GM10248 (cell line): ENCODE measurements at places on chromosomes 7 and 10.
A peak's percentile ranks its signal among the peaks of the same experiment; 100 is the strongest.

DNA sequence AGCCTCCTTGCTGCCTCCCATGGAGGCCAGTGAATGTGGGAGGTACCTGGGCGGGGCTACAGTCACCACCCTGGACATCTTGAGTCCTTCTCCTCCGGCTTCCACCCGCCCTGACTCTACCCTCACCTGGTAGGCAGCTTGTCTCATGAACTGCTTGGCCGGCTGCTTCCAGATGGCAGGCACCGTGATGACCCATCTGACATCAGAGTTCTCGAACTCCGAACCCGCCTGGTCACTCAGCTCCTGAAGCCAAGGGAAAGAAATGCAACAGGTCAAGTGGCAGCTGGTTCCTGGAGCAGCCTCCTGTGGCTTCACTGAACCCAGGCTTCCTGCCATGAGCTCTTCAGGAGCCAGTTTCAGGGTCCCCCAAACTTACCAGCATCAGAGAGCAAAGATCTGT is 50.1 kb downstream of the HSPA12A start:
- DNase-seq = no peak

- no peak for DNase-seq
Observed at GRCh38 chr10:14510346-14510745, 179.6 kb upstream of the FRMD4A start.

GRCh38 chr10:57362811-57363210 is 904.9 kb downstream of the IPMK start:
- no peak for DNase-seq

DNA sequence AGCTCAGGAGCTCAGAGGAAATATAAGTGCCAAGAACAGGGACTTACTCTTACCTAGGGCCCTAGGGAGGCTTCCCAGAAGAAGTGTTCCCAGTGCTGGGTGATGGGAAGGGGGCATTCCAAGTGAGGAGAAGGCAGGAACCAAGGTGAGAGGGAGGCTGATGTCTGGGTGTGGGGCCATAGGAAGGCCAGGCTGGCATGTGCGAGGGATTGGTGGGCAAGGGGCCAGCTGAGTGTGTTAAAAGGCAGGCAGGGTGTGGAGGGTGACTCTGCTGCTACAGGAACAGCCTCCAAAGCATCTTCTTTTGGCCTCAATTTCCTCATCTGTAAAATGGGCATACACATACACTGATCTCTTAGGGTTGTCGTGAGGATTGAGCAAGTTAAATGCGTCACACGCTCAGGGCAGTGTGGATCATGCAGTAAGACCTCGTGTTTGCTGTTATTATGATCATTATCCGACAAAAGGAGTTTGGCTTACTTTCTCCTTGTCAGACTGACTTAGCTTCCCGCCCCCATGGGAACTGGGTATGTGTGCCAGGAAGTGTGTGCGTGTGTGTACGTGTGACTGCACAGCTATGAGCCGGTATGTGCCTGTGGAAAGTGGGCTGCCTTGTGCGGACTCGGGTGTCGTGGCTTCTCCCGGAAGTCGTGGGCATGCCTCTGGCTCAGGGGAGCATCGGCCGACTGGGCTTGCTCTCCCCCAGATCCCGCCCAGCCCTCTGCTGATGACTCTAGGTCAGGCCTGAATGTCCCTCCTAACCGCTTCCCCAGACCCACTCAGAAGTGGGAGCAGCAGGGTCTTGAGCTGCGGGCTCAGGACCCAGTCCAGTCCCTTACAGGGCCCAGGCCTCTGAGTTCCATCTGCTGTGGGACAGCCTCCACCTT is 59.6 kb downstream of the NEURL1 start:
- no peak for DNase-seq

DNA sequence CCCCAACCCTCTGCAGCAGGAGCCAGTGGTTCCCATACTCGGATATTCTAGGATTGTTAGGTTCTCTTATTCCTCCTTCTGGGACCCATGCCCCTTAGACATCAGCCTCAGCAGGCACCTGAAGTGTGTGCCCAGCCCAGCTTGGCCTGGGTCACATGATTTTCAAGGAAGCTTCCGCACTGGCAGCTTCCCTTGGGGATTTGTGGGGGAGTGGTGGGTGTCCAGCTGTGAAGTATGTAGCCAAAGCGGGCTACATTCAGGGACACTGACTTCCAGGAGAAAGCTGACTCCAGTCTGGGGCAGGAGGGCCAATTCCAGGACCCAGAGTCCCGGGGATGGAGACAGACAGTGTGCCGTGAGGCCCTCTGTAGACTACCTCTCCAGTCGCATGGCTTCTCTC is 1.3 kb downstream of the LDB1 start:
- DNase-seq = no peak

GRCh38 chr7:151726652-151727578 is 150.0 kb downstream of the PRKAG2 start:
- DNase-seq = no peak

DNA sequence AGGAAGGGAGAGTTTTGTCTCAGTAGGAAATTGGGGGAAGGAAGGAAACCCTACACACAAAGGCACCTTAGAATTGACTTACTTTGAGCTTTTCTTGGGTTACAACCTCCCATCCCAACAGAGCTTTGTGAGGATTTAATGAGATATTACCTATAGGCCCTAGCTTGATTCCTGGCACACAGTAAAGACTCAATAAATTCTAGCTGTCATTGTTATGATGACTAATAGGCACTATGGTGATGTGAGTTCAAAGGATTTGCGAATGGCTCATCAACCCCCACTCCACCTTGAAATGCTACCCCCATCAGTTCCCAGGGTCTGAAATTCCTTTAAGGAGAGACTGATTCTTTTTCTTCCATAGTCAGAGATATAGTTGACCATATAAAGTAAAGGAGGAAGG is 67.9 kb upstream of the SMNDC1 start:
- DNase-seq = no peak

DNA sequence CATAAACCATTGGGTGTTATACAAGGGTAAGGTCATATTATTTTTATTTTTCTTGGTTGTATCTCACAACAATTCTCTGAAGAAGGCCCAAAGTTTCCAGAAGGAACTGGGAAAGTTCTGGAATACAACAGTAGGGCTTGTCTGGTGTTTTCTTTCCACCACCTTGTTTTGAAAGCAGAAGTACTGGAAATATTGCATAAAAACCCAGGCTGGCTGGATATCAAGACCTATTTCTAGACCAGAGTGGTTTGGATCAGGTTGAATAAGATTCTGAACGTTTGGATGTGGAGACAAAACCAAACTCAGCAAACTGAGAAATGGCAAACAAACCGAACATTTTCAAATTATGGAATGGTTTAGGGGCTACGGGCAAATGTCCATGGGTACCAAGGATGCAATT is 182.6 kb upstream of the FZD8 start:
- DNase-seq = no peak

- no peak for DNase-seq
Observed at GRCh38 chr7:7521259-7521658, 14.4 kb downstream of the COL28A1 start.

DNA sequence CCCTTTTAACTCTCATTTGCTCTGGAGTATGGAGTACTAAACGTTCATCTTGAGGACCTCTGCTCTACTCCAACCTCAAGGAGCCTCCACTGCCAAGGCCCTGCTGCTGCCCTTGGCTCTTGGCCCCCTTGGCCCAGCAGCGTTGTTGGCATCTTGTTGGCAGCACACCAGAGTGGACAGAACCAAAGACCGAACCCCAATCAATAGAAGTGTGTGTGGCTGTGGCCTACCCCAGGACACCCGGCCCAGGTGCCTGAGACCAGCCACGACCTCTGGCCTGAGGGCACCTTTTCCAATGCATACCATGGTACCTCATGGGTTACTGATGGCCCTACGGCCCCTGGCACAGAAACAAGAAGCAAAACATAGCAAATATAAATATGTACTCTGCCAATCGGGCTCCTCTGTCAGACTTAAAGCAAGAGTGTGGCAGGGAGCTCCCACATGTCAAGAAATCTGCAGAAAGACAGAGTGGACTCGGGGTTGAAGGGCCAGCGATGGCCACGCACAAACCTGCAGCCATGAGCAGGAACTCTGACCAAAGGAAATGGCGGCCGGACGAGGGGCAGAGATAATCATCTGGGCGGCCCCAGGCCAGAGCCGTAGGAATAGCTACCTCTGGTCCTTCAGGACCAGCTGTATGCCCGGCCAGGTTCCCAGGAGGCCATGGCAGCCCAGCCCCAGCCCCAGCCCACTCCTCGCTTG is 2.9 kb downstream of the NPC1L1 start:
- DNase-seq = peak; percentile 11

GRCh38 chr7:148575640-148576411 is 14.7 kb upstream of the C7orf33 start:
- DNase-seq = peak; percentile 67

- no peak for DNase-seq
Observed at GRCh38 chr7:47093320-47094234, 488.3 kb downstream of the TNS3 start.

DNA sequence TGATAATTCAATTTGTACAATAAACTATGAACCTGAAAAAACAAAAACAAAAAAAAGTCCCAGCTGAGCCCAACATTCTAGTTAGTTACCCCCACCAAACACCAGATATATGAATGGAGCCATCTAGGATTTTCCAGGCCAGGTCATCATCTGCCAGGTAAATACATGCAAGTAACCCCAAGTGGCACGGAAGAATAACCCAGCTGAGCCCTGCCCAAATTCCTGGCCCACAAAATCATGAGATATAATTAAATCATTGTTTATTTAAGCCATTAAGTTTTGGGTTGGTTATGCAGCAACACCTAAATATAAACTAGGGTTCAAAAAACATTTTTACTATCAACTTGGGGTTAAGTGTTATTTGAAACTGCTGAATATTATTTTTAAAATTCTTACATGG is 19.0 kb downstream of the PARD3 start:
- DNase-seq = no peak

GRCh38 chr7:121521711-121522400 is 125.7 kb upstream of the FAM3C start:
- no peak for DNase-seq

GRCh38 chr10:103086799-103087198 is 106.3 kb downstream of the NT5C2 start:
- DNase-seq = no peak

- no peak for DNase-seq
Observed at GRCh38 chr7:117372073-117372472, 49.2 kb upstream of the WNT2 start.

- no peak for DNase-seq
Observed at GRCh38 chr7:135389971-135390370, 119.9 kb downstream of the CNOT4 start.

GRCh38 chr7:43501870-43502269 is 81.0 kb upstream of the STK17A start:
- DNase-seq = no peak

DNA sequence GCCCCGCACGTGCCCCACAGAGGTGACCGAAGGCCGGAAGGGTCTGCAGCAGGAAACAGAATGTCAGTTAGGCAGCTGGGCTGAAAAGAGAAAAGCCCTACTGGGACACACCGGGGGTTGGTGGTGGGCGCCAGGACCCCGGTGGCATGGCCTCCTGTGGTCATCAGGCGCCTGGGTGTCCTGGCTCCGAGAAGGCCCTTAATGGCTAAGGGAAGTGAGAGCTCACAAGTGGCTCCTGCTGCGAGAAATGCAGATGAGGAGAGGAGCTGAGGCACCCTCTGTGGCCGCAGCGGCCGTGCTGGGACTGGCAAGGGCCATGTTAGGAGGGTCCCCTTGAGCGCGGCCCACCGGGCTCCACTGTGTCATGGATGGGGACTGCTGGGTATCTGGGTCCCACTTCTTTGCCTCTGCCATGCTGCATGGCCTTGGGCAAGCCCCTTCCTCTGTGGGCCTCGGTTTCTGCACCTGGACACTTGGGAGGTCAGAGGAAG is 79.2 kb upstream of the GNA12 start:
- no peak for DNase-seq

DNA sequence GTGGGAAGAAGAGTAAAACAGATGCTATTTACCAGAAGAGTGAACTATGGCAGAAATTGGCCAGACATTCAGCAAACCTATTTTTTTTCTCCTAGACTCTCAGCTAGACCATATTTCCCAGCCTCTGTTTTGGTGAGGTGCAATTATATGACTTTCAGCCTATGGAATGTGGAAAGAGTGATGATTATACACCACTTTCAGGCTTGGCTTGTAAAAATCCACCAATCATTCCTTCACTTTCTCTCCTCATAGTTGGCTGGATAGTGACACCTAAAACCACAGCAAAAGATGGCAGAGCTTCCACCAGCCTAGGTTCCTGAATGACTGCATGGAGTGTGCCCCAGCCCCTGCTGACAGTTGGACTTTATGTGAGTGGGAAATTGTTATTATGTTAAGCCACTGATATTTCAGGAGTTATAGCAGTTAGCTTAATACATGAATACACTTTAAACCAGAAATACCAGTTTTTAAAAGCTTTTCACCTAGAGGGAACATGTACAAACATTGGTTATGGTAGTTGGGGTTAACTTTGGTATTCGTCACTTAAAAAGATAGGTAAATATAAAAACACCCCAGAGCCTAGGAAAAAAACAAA is 19.1 kb upstream of the TNKS2 start:
- DNase-seq = no peak

- no peak for DNase-seq
Observed at GRCh38 chr7:122402235-122402634, 97.7 kb upstream of the FEZF1 start.

DNA sequence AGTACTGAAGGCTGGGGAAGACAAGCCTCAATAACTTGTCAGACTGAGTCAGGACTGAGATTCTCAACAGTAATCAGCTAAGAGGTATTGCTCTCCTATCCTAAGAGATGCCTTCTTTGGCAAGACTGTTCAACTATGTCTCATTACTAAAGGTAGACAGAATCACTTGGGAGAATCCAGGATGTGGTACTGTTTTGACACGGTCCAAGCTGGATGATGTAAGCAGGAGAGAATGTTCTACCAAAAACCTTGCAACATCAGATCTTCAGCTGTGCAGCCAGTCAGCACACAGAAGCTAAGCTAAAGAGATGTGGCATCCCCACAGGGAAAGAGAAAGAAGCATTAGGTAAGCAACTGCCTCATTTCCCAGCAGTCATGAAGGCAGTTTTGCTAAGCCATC is 391.4 kb downstream of the NRG3 start:
- DNase-seq = no peak

- DNase-seq = no peak
Observed at GRCh38 chr10:79180414-79181221, 111.9 kb downstream of the ZMIZ1 start.

- DNase-seq = no peak
Observed at GRCh38 chr10:103671126-103671895, 177.8 kb downstream of the NEURL1 start.

DNA sequence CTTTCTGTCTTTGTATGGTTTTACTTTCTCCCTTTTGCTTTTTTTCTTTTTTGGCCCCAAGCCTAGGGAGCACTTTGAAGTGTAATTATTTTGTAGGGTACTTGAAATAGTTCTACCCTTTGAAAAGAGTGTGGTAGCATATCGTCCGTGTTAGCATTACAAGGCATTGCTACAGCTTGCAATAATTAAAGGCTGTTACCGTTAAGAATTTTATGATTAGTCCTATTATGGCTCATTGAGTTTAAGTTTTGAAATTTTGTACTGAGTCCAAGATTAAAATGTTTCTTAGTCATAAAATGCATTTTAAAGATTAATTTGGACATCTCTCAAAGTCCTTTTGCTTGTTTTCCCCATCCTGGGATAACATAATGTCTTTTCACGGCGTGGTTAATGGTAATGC is 490.0 kb upstream of the LRRN3 start:
- no peak for DNase-seq
